Prostate gland (tissue), 2 donors: ENCODE measurements at places on chromosomes 16 and 17. TPM values are rescaled to one million over a fixed set of nuclear protein-coding genes. Genes with fewer than 3 reads are reported as not detected.

- H3K27ac ChIP-seq, result no peak overlapping the region
- no peak for DNase-seq
- H3K4me3 ChIP-seq, result no peak overlapping the region
- no peaks in the 10 kb centered on the region for H3K4me1 ChIP-seq
- H3K27me3 ChIP-seq, result no peaks in the 10 kb centered on the region
- no peaks in the 10 kb centered on the region for H3K36me3 ChIP-seq
Observed at GRCh38 chr16:83819361-83819760, 11.6 kb downstream of the HSBP1 start.

GRCh38 chr17:16987066-16987829 is 15.3 kb upstream of the TNFRSF13B start:
- H3K36me3 ChIP-seq, result no peaks in the 10 kb centered on the region
- no peak overlapping the region for H3K4me3 ChIP-seq
- no peak for DNase-seq
- H3K4me1 ChIP-seq, result no peaks in the 10 kb centered on the region
- no peak overlapping the region for H3K27ac ChIP-seq

DNA sequence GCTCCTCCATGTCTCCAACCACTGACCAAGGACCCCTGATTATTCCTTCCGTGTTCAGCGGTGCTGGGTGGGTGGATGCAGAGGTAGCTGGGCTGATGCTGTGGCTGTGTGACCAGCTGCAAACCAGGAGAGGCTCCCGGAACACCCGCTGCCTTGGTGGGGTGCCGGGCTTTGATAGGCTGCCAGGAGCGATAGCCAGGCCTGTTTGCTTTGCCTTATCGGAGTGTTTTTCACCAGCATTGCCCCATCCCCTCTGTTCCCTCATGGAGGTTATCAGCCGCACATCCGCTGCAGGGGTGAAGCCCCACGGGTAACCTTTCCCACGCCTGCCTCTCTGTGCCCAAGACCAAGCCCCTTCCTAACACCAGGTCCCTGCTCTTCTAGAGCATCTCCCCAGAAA is 354.3 kb downstream of the C16orf95 start:
- H3K4me3 ChIP-seq, result no peak overlapping the region
- no peak for DNase-seq
- H3K27ac ChIP-seq, result no peak overlapping the region
- no peaks in the 10 kb centered on the region for H3K36me3 ChIP-seq

DNA sequence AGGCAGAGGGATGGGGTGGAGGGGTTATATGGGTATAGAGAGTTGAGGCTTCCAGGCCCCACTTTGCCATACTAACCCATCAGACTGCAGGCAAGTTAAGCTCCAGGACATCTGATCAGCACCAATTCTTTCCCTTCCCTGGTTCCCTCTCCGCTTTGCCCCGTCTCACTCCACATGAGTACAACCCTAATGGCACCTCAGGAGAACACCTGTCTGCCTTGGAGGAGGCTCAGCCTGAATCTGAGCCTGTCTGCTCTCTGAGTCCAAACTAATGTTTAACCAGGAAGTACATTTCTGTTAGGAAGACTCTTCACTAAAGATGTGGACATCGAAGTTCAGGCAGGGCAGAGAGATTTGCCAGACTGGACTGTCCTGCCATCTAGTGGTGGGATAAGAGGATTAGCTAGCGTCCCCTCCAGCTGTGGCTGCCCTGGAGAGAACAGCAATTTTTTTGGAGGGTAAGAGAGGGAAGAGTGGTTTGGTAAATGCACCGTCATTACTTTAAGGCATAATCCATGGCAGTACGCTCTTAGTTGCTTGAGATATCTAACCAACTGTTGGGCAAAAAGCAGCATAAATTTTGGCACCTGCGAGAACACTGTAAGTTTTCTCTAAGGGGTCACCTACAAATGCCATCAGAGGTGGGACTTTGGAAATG is 29.2 kb upstream of the LRRC75A start:
- H3K36me3 ChIP-seq, result no peaks in the 10 kb centered on the region
- H3K27me3 ChIP-seq, result no peaks in the 10 kb centered on the region
- no peak overlapping the region for H3K4me3 ChIP-seq
- peak; percentile 79 for DNase-seq

The CEP295NL gene
- 8.2 TPM for total RNA-seq

The PERCC1 gene
- total RNA-seq, result 26.0 TPM

The PRSS33 gene
- total RNA-seq, result not detected
